Left kidney (tissue), 8 donors: ENCODE measurements at places on chromosomes 12 and 14.

DNA sequence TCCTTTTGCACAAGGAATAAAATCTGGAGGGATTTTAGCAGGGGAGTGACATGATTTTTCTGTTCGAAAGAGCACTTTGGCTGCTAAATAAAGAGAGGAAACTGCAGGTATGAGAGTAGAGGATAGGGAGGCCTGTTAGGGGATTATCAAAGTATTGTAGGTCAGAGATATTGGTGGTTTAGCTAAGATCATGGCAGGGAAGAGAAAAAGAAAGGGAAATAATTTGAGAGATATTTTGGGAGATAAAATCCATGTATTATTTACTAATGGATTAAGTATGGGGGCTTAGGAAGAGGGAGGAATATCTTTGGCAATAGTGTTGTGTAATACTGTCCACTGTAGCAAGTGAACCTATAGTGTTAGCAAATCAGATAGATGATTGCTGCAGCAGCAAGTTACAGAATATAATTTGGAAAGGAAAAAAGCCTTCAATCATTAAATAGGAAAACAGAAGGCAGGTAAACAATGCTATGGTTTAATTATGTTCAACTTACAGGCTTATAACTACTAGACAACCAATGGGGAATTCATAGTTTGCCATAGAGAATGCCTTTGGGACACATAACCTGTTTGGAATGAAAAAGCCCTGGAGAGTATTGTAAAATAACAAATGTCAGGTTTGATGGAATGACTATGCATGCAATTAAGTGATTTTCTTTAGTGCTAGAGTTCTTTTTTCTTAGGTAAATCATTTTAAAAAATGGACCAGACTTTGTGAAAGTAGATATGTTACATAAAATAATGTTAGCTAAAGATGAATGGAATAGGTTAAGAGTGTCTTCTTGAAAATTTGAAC is 50.5 kb downstream of the ADIPOR2 start:
- no peak for DNase-seq

GRCh38 chr12:51160814-51161459 is 12.0 kb downstream of the TFCP2 start:
- DNase-seq: no peak

GRCh38 chr14:22184157-22184829 is 404.7 kb downstream of the DAD1 start:
- DNase-seq: no peak

- peak; percentile 30 for DNase-seq
Observed at GRCh38 chr12:65123435-65124063, 2.4 kb upstream of the WIF1 start.

GRCh38 chr14:50452296-50452695 is 55.6 kb upstream of the CDKL1 start:
- no peak for DNase-seq

DNA sequence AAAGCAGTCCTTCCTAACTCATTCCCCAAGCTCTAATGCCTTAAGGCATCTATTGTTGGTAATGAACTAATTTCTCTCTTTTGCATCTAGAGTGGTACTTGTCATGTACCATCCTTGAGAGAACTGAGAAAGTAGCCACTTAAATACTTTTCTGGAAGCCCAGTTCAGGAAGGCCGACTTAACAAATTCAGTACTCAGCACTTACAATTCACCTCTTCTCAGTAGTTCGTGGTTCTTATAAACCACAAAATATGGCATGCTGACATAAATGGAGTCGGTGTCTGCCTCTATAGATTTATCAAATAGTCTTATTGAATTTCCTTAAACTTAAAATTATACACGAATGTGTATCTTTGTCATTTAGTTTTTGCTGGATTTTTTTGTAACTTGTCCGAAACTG is 9.4 kb upstream of the COCH start:
- no peak for DNase-seq

GRCh38 chr12:126811391-126811790 is 1455.6 kb upstream of the TMEM132C start:
- peak; percentile 20 for DNase-seq

- DNase-seq: no peak
Observed at GRCh38 chr14:99277530-99277929, 5.5 kb upstream of the BCL11B start.

DNA sequence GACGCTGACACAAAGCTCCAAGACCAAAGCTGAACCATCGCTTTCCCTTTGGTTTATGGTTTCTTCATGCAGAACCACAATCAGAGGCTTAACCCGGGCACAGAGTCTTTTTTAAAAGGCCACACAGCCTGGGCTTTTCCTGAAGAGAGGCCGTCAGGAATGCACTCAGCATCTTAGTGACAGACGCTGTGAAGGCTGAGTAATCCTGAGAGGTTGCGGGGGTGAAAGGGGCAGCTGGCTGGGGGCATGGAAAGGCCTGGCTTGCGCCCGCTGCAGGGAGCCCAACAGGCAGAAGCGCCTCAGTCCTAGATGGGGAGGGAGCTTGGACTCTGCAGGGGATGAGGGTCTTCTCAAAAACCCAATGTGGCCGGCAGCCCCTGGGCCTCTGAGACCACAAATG is 13.6 kb downstream of the CTDSP2 start:
- DNase-seq: no peak

GRCh38 chr12:118853634-118854033 is 127.7 kb upstream of the SRRM4 start:
- no peak for DNase-seq

DNA sequence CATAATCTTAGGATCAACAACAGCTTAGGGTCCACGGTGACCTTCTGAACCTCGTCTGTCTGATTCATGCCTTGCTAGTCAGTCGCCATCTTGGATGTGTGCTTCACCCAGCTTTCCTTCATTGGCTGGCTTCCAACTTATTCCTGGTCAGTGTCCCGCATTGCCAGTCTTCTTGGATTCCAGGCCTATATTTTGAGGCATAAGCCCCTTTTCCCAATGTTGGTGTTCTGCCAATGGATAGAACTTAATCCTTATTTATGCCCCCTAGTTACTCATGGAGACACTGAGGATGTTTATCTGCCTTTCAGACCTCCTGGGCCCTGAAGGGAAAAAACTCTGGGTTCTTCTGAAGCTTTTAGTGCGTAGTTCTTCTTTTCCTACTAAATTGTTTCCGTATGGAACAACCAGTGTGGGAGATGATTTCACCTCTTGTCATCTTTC is 5.8 kb downstream of the JDP2 start:
- DNase-seq: no peak

DNA sequence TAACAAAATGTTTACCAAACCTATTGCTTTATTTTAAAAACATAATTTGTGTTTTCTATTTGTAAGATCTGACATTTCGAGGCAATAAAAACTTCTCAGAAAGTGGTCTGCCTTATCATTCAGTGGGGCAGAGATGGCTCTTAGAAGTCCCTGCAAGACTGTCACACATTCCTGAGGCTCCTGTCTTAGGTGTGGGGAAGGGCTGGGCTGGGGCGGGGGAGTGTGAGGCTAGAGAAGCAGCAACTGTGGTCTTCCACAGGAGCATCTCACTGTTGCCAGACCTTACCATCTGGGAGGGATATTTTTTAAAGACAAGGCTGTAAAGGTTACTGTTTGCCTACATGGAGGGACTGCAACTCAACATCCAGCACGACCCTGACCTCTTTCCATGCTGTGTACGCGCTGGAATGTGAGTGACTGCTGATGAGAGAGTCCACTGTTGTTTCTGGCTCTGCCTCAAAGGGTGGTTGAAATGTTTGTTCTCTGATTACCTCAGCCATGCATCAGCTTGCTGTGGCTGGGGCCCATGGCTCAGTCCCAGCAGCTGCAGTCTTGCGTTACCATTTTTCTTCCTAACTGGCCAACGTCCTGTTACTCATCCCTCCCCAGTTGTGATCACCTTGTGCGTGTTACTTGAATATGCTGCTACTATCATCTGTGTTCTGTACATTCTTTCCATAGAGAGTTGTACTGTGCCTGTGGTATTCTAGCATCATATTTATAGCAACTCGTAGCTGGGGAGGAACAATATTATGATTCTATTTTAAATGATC is 12.4 kb downstream of the ERG28 start:
- peak; percentile 73 for DNase-seq

- no peak for DNase-seq
Observed at GRCh38 chr12:10582704-10583103, 30.7 kb downstream of the MAGOHB start.

GRCh38 chr12:5910790-5911548 is 34.1 kb downstream of the ANO2 start:
- DNase-seq: no peak

GRCh38 chr12:49121047-49121696 is 10.0 kb downstream of the TUBA1B start:
- no peak for DNase-seq

DNA sequence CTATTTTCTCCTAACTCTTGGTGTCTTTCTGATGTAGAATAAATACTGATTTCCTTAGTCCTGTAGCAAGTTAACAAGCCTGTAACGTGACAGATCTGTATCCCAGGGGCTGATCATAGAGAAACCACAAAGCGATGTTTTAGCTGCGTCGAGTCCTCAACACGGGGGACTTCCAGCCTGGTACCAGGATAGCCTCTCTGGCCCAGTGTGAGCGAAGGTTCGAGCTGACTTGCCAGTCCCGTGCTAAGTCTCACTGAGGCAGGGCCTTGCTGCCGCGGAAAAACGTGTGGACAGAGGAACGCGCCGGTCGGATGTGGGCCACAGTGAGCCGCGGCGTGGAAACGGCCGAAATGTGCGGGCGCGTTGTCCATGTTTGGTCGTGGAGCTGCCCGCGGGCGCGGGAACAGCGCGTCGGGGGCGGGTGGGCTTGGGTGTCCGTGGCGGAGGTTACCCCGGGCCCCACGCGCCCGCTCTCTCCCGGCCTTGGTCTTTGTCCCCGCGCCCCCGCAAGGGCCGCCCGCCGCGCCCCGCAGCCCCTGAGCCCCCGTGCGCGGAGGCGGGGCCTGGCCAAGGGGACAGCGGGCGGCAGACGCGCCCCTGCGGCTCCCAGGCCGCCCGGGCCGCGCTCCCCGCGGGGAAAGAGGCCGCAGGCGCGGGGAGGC is 531 bp upstream of the EML1 start:
- no peak for DNase-seq

- no peak for DNase-seq
Observed at GRCh38 chr12:115657081-115658013, 620.1 kb downstream of the MED13L start.

- no peak for DNase-seq
Observed at GRCh38 chr12:130083734-130084133, 78.5 kb upstream of the FZD10 start.

DNA sequence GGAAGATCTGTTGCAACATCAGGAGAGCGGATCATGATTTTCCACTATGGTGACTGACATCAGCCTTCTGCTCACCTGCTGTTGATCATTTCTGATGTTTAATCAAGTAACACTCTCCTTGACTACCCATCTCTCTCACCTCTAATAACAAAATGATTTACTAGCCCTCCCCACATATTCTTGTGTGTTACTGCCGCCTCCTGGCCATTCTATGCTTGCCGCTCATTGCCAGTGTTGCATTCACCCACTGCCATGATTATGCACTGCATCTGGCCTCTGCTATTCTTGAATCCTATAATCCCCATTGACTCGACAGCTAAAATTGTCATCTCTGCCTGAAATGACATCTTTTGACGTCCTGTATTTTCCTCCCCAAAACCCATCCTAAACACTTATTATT is 113.8 kb downstream of the RERGL start:
- no peak for DNase-seq

DNA sequence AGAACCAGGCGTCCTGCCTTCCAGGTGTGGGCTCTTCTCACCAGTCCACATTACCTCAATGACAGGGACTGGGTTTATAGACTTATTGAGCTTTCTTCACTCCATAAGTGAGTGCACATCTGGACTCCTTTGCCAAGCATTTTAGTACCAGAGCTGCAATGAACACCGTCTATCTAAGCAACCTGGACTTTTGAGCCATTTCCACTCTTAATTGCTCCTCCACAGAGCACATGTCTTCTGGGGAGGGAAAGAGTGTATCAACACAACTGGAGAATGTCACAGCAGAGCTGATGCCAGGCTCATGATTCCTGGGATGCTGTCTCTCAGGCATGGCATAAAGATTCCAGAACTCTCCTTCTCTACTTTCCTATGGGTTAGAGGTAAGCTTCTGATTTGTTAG is 43.0 kb upstream of the BDKRB2 start:
- no peak for DNase-seq

DNA sequence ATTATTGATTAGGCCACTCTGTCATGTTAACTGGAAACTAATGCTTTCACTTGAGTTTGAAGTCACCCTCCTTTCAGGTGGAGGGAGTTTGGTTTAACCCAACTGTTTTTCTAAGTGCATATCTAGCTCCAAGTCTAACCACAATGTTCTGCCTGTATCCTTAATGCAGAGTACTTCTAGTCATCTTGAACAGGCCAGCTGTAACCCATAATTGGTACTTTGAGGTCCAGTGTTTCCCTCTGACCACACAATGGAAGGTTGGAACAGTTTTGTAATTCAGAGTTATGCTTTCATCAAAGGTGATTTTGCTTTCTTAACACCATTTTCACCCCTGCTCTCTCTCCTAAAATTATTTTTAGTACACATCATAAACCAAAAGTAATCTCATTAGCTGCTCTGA is 237.2 kb upstream of the DCN start:
- no peak for DNase-seq
